ENCODE measurements at places on chromosomes 7 and 10. TPM values are rescaled to one million over a fixed set of nuclear protein-coding genes. Genes with fewer than 3 reads are reported as not detected.

HTR7 gene
- total RNA-seq, result 0.41 TPM

TMEM168 gene
- total RNA-seq, result 44.6 TPM

SAMD8 gene
- 45.6 TPM for total RNA-seq

TMEM229A gene
- not detected for total RNA-seq

STK31 gene
- total RNA-seq, result 0.21 TPM

CPN1 gene
- total RNA-seq, result not detected

IL2RA gene
- total RNA-seq, result not detected

MRM2 gene
- total RNA-seq, result 16.6 TPM

DNA sequence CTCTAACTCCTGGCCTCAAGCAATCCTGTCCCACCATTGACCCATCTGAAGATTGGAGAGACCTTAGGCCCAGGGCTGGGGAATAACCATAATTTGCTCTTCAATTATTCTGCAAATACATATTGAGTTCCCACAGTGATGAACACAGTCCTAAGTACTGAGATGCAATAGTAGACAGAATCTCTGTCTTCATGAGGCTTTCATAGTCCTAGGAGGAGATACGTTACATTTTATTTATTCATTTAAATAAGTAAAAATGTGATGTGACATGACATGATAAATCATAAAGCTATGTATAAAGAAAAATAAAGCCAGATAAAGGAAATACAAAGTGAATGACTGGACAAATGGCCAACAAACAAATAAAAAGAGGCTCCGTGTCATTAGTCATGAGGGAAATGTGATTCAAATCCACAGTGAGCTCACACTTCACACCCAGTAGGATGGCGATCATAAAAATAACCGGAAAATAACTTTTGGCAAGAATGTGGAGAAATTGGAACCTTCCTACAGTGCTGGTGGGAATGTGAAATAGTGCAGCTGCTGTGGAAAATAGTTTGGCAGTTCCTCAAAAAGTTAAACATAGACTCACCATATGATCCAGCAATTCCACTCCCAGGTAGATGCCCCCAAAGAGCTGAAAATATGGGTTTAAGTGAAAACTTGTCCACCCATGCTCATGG is 52.1 kb upstream of the JCAD start:
- peak; percentile 75 for DNase-seq

GRCh38 chr7:148105853-148106252 is 484.7 kb upstream of the C7orf33 start:
- DNase-seq, result no peak

DNA sequence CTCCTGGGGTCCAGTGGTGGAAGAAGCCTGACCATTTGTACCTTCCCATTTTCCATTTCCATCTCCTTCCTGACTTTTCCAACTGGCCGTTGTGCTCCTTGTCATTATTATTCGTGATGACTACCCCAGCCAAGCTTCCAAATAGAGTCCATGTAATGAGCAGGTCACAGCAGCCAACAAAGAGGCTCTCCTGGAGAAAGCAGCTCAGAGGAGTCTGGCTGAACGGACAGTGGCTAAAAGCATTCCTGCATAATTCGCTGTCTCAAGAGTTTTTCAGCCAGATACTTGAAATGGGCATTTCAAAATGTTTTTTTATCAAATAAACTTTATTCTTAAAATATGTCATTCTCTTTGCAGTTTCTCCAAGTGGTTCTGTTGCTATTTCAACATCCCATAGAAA is 458.6 kb downstream of the INHBA start:
- no peak for DNase-seq

GRCh38 chr7:148939128-148939755 is 55.2 kb upstream of the EZH2 start:
- no peak for DNase-seq

- peak; percentile 85 for DNase-seq
These were observed 39.2 kb downstream of the AGAP3 start for GRCh38 chr7:151125470-151125845.

- peak; percentile 93 for DNase-seq
These were observed 170.3 kb downstream of the NEURL1 start for GRCh38 chr10:103663802-103664201.

GRCh38 chr10:8211631-8212030 is 157.1 kb downstream of the GATA3 start:
- no peak for DNase-seq

GRCh38 chr10:43892062-43892770 is 243.5 kb upstream of the ZNF32 start:
- DNase-seq, result peak; percentile 46

- no peak for DNase-seq
These were observed 5.5 kb downstream of the CPA5 start for GRCh38 chr7:130349911-130350782.

DNA sequence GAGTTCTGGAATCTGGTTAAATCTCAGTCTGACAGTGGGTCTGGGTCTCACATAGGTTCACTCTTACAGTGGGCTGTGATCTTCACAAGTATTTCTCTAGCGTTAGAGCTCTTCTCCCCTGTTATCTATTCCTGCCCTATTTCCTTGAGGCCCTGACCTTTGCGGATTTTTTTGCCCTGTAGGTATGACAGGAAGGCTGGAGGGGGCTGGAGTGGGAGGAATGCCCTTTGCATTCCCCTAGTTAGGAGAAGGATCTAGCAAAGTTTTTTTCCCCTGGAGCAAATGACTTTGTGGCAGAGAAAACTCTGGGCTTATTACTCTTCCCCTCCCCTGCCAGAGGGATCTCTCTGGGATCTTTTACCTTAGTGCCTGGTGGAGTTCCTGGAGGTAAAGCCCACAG is 49.2 kb downstream of the GALNT11 start:
- DNase-seq, result no peak

DNA sequence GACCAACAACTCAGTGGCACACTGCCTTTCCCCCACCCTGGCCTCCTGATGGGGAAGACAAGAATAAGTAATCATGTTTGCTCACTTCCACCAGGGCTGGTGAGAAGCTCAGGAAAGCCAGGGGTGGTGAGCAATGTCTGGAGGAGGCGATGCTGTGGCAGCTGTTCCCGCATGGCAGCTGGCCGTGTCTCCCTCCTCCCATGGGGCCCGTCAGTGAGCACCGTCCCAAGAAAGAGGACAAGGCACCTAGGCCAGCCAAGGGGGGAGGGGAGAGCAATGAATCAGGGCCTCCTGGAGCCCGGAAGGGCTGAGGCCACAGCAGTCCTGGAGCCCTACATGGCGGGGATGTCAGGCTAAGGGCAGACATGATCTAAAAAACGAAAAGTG is 69.2 kb upstream of the INSIG1 start:
- peak; percentile 56 for DNase-seq

- no peak for DNase-seq
These were observed 239.1 kb downstream of the SKAP2 start for GRCh38 chr7:26625286-26625685.

DNA sequence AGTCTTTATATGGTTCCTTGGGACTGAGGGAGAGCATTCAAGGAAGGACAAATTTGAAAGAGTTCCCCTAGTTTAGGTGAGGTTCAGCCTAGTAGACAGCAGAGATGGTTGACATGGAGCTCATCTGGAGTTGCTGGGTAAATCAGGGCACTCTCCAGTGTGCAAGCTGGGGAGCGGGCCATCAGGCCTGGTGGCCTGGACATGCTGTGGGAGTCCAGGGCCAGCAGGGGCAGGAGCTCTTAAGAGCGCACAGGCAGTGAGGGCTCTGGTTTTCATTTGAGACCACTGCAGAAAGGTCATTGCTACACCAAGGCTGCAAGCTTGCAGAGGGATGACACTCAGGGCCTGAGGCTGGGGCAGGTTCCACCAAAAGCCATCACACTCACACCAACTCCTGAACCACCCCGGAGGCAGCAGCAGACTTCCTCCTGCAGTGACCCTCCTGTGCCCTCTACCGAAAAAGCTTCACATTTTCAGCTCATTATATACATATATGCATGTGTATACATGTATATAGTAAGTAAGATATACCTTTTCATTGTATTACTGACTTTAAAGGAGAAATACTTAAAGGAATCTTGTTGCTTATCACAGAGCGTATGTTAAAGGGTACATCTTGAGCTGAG is 39.5 kb downstream of the STEAP1B start:
- no peak for DNase-seq

DNA sequence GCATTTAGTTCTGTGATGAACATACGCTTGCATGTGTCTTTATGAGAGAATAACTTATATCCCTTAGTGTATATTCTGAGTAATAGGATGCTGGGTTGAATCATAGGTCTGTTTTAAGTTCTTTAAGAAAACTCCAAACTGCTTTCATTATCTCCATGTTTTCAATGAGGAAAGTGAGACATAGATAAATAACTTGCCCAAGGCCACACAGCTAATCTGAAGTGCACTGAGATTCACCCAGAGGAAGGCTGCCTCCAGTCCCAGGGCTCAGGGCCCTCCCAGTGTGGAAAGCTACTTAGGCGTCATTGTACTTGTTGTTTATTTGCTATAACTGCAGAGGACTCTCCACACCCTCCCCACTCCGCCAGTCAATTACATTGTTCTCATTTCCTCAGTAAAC is 126.7 kb downstream of the INHBA start:
- no peak for DNase-seq

Data from tongue (tissue), 3 donors.